ENCODE measurements at places on chromosomes 6 and 20.

GRCh38 chr20:50859161-50859560 is 64.3 kb downstream of the BCAS4 start:
- no peak for DNase-seq

DNA sequence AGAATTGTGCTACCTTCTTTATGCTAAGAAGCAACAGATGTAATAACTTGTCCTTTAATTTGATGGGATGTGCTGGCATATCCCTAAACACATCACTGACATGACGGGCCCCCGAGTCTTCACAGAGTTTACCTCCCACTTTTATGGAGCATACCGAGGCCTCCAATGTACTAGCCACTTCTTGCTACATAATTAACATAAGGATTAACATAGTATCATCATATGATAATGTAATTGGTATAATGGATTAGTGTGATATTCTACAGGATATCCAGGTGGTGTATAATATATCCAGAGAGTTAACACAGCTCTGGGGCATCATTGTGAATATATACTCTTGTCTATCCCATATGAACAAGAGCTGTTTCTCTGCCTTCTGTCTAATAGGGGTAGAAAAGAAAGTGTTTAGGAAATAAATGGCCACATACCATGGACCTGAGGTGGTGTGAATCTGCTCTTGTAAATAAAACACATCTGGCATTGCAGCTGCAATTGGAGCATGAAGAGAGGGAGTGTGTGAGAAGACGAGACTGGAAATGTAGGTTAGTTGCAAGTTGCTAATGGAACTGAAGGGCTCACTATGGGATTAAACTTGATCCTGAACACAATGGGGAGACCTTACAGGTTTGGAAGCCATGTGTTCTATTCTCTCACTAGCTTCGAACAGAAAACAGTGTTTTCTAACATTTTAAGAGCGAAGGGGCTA is 102.3 kb downstream of the IYD start:
- no peak for DNase-seq

DNA sequence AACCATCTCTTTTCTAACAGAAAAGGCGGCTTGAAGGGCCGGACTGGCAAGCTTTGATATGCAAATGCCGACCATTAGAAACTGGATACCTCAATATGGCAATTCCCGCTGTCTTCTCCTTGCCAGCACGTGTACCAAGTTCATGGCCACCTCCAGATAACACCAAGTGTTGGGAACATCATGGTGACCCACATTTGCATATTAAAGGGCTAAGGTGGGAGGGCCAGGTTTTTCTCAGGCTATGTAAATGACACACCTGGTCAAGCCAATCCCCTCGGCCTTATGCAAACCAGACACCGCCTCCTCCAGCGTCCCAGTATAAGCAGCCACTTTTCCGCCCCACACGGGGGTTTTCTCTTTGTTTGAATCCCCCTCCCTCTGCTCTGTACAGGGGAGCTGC is 110.7 kb downstream of the DACT2 start:
- no peak for DNase-seq

DNA sequence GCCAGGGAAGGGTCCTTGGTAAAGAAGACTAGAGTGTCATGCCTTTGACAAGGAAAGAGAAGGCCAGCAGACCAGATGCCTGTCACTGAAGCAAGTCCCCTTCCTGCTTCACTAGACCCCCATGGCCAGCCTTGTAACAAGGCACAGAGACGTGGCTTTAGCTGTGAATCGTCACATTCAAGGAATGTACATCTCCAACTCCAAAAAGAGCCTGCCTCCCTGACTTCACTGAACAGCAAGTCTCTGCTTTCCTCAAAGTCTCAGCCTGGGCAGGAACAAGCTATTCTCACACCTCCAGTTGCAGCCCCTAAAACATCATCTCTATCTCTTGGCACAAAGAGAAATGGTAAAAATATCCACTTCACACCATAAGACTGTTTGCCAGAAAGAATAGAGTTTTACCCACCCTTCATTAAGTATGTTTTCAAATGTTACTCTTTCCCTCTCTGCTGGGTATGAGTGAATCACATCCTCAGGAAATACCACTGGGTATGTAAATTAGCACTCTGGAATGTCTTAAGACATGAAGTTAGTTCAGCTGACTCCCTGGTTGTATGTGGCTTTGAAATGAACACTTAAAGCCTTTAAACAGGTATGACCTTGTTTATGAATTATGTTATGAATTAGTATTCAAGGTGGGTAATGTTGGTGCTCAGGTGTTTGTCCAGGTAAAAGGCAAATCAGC is 46.4 kb upstream of the NT5E start:
- no peak for DNase-seq

- DNase-seq: no peak
Observed at GRCh38 chr6:127290391-127291265, 24.0 kb downstream of the RNF146 start.

- DNase-seq: no peak
Observed at GRCh38 chr20:57890202-57890800, 180.5 kb upstream of the PMEPA1 start.

DNA sequence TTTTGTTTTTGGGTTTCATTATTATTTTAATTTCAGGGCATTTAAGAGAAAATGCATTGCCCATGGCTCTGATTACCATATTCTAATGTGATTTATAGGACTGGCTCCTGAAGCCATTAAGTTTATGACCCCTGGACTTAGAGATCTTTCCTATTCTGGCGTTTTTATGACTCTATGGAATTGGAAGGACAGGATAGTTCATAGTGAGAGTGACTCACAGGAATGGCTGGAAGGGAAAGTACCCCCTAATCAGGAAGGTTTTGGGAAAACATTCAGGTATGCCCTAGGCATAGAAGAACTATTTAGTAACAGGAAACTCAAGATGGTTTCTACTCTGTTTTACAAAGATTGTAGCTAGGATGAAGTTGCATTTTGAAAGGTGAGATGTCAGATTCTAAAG is 108.6 kb upstream of the SLC2A12 start:
- no peak for DNase-seq

DNA sequence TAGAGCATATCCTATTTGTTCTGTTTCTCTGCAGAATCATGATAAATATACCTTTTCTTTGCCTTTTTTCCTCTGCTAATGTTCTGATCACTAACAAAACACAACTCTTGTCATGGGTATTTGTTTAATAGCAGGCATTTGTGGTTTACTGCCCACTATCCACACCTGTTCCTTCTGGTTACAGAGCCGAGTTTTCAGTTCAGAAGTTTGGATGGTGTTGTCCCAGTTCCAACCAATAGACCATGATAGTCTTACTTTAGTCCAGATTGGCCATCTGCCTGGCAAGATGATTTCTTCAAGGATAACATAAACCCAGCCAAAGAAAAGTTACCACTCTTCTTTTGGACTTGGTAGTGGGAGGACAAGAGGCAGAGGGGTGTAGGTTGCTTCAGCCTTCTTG is 211.2 kb downstream of the TFAP2A start:
- DNase-seq: no peak

DNA sequence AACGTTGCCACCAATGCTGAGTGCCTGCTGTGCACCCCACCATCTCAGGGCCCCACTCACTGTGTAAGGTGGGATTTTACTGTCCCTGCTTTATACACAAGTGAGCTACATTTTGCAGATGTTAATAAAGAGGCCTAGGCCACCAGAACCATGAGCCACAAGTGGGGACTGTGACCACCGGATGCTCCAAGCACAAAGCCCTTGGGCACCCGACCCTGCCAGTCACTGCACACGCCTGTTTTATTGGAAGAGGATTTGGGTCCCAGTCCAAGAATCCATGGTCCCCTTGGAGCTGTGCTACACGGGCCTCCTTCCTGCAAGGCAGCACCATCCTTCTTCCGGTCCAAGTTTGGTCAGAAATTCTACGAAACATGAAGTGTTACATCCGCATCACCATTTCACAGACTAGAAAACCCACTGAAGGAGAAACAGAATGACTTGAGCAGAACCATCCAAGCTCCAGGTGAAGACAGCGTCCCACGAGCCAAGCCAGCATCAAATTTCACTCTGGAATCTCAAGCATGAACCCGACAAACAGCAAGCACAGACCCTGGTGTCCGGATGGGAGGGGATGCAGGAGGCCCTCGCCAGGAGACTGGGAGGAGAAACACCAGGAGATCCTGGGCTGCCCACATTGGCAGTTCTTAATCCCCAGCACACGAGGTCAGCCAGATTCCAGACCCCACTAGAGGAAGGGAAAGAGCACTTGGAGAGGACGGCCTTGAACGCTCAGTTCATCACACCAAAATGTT is 226.9 kb downstream of the DLL1 start:
- no peak for DNase-seq

- no peak for DNase-seq
Observed at GRCh38 chr6:154071236-154071635, 32.2 kb downstream of the OPRM1 start.

DNA sequence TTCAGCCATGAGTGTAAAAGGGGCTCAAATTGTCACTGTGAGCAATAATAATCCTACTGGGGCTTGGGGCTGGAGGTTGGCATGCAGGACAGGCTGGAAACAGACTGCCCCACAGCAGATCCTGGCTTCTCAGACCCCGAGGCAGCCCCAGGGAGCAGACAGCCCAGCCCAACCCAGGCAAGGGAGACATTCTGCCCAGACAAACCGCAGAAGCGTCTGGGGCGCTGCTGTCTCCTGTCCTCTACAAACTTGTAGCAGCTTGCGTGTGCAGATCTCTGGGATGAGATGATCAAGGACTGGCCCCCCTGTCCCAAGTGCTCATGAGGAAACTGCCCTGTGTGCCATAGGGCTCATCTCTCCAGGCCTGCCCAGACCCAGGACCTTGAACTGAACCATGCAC is 84.6 kb downstream of the MAFB start:
- DNase-seq: no peak

- no peak for DNase-seq
Observed at GRCh38 chr6:70668499-70668812, 773 bp downstream of the SMAP1 start.

GRCh38 chr6:119423996-119424395 is 74.4 kb upstream of the MAN1A1 start:
- no peak for DNase-seq

DNA sequence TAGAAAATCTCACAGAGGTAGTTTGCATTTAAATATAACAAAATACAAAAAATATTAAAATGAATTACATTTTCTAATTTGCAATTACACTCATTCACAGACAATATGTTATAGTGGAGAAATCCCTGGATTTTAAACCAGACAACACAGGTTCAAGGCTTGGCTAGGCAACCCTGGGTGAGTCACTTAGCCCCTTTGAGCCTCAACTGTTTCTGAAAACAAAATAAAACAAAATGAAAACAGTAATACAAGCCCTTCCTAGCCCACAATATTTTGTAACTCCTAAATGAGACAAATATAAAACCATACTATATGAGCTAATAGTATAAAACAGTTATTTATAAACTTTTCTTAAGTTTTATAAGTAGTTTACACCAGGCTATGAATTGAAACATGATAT is 41.0 kb downstream of the UQCC1 start:
- DNase-seq: no peak

DNA sequence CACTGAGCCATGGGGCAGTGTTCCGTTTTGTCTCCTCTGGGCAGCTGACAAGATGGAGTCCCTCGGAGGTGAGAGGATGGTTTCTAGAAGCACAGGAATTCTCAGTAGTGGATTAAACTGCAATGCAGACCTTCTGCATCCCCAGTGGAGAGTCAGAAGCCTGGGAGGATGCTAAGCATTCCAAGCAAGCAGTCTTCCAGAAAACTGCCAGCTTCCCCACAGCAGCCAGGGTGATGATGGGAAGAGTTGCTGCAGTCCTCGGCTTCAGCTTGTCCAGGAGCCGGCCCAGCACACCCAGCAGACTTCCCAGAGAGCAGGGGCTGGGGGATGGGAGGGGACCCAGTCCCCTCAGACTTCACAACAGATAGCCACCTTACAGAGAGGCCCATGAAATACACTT is 163.6 kb downstream of the LY86 start:
- DNase-seq: no peak

- no peak for DNase-seq
Observed at GRCh38 chr6:81214414-81215091, 537.9 kb downstream of the TENT5A start.

DNA sequence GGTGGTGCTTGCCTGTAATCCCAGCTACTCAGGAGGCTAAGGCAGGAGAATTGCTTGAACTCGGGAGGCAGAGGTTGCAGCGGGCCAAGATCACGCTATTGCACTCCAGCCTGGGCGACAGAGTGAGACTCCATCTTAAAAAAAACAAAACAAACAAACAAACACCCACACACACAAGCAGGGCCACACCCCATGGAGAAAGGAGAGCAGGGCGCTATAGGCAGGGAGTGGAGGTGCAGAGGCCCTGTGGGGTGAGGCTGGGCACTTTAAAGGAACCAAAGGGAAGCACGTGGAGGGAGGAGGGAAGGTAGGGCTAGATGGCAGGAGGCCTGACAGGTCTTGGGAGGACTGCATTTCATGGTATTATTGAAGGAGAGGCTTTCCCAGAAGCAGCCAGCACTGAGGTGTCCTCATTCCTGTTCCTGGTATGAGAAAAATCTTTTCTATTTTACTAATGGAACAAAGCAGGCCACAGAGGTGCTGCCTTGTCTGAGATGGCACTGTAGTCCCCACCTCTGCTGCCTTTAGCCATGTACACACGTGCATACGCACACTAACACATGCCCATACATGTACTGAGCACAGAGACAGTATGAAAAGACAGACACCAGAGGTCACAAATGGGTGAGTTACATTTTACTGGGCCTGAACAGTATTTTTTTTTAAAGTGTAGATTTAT is 44.0 kb downstream of the BCAS4 start:
- DNase-seq: no peak

GRCh38 chr6:87066449-87067333 is 28.2 kb downstream of the CGA start:
- DNase-seq: no peak

DNA sequence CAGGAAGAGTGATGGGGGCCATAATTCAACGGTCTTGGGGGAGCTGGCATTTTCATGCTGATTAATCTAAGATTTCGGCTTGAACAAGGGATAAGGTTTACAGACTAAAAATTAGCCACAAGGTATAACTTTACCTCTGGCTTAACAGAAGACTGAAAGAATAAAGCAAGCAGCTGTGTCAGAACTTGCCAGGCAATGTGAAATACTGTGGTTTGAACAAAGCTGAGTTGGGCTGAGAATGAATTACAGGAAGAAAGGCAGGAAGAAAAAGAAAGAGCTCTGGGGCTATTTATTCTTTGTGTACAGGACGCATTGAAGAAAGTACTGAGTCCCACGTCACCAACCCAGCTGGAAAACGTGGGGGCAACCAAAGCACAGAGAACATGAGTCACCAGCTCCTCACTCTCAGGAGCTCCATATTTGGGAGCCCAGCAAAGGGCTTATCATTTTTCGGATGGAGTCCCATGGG is 121.5 kb upstream of the NEDD9 start:
- no peak for DNase-seq

DNA sequence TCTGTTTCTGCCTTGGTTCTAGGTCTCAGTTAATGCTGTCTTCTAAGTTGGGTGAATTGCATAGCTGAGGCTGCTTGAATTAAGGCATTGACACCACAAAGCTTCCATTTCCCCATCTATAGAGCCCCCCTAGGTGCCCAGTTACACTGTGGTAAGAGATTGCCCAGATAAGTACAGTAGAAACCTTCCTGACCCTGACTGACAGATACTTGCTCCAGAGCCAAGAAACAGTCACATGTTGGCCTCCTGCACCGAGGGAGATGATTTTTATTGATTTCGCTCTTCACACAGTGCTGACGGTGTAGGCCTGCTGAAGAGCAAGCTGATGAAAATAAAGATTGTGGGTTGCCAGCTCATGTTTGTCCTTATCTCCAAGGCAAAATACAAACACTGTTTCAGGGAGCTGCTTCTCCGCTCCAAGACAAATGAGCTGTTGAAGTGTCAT is 67.9 kb downstream of the TRMT11 start:
- no peak for DNase-seq

Measured in stimulated activated CD8-positive, alpha-beta memory T cell treated with anti-CD3 and anti-CD28 coated beads, Interleukin-4, amount 100 ng/mL, for 1 hour (primary cell).